ENCODE measurements at places on chromosomes 7 and 10.

DNA sequence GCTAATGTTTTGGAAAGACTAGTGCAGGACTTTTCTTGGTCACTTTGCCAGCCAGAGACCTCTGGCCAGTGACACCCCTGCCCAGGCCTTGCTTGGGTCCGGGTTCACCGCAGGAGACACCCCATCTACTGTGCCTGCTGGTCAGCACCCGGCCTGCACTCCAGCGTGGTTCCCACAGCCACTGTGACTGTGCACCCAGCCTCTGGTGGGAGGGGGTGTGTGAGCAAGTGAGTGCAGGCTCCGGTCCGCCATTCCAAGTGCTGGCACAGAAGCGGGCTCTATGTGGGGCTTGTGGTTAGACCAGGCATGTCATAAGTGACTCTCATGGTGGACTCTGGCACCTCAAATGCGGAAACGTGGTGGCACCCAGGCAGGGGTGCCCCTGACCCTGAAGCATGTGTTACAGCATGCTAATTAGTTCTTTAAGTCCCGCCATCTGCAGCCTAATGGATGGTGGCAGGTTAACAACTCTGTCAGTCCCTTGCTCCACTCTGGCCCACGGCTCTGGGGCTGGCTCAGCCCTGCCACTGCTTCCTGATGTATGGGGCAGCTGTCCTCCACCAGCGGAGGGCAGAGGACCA, 311.9 kb upstream of the HGF start:
- no peak for DNase-seq

DNA sequence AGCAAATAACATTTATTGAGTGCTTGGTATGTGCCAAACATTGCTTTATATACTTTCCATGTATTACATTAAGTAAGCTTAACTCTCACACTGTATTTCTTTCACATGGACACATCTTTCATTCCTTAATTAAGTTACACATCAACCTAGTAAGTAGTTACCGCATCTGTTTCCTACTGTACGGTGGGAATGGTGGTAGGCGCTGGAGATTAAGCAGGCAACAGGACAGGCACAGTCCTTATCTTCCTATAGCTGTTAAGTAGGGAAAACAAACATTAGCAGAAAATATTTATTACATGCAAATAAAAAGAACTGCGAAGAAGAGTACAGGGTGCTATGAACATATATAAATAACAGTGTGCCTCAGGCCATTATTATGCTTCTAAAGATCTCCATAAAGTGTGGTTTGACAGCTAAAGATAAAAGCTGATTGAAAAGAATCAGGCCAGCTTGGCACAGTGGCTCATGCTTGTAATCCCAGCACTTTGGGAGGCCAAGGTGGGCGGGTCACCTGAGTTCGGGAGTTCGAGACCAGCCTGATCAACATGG, 105.0 kb downstream of the SUGCT start:
- DNase-seq: no peak

DNA sequence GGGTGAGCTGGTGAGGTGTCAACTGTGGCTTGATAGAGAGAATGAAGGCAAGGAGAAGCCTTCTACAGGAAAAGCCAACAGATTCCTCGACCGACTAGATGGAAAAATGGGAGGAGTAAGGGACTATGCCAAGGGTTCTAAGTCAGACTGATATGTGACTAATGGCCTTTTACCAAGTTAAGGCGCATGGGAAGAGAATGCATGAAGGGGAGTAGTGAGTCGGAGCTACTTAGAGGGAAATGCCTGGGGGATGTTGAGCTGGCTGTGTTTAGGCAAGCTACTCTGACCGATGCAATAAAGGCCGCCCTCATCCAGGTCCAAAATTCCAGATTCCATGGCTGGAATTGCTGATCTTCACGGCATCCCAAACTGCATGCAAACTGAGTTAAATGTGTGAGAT, 48.2 kb downstream of the APBB1IP start:
- DNase-seq: no peak

GRCh38 chr10:58517081-58517480, 4.4 kb downstream of the BICC1 start:
- no peak for DNase-seq

DNA sequence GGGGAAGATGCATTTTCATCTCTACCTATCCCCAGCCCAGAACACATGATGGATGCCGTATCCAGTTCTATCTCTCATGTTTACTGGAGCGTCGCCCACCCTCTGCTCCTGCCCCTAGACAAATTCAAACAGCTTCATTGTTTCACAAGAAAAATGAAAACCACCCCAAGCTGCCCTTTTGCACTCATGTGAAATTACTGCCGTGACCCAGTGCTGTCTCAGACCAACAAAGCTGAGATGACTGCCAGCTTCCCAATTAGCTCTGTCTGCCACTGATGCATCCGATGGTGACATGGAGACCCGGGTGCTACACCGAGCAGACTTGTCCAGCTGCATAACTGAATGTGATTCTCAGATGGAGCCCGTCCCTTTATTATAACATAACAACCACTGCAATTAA, 67.7 kb downstream of the FOXI2 start:
- DNase-seq: no peak

DNA sequence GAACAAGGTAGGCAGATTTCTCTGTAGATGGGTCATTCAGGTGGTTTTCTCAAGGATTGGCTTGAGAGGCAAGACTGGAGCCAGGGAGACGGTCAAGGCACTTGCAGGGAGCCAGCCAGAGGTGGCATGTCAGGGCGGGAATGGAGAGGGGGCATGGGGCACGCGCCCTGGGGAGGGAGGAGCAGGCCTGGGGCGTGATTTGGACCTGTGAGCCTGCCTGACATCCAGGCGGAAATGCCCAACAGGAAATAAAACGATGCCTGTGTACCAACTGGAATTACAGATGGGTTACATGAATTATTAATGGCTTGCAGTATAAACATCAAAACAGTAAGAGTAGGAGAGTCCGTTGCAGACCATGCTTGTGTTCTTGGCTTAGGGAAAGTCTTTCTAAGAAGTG, 8.6 kb upstream of the SUN1 start:
- no peak for DNase-seq

- peak; percentile 45 for DNase-seq
These were observed 4.3 kb upstream of the MARVELD1 start for GRCh38 chr10:97708976-97709946.

- no peak for DNase-seq
These were observed 121.3 kb downstream of the AVL9 start for GRCh38 chr7:32616625-32617024.

Measured in frontal cortex (tissue), 4 donors.